ENCODE measurements at places on chromosomes 6 and 20.

DNA sequence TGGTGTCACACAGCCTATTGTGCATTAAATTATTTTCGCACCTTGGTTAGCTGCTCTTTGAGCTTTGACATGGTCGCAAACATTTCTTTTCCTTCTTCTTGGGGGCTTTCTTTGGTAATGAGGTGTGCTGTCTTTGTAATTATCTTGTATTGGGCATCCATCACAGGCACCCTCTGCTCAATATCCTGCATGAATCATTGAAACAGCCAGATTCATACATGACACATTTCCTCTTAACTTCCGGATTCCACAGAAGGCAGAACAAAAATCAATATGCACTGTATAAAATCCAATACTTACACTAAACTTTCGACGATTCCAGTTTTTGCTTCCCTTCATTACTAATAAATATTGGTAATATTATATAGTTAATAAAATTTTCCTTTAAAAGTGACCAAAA, 175.6 kb downstream of the SYNE1 start:
- DNase-seq, result no peak

DNA sequence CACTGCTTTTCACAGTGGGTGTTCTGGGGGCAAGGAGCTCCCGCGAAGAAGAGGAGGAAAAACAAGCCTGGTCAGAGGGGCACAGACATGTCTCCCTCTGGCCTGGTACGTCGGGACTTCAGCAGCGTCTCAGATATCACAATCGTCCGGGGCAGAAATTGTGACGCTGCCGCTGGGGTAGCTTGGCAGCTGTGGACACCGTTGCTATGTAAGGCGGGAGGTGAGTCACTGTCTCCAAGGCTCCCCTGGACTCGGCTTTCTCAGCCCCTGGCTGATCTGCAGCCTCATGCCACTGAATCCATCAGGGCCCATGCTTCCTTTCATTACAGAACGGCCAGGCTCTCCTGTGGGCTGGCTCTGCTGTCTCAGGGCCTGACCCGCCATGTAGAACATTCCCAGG, 98.7 kb downstream of the SULF2 start:
- no peak for DNase-seq

- DNase-seq, result peak; percentile 73
Measured at GRCh38 chr6:90940812-90941481, 354.1 kb upstream of the MAP3K7 start.

DNA sequence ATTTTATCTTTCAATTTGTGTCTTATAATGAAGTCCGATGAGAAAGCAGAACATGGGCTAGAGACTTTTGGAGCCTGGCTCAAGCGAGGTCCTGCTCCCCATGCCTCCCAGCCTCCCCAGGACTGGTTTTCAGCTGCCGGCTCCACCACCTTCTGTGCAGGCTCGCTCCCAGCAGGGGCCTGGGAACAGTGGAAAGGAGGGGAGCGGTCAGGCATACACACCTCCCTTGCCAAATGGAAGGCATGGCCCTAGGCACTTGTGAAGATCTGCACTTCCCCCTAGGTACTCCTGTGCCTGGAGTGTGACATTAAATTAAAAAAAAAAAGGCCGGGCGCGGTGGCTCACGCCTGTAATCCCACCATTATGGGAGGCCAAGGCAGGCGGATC, 4.7 kb upstream of the MOG start:
- no peak for DNase-seq

DNA sequence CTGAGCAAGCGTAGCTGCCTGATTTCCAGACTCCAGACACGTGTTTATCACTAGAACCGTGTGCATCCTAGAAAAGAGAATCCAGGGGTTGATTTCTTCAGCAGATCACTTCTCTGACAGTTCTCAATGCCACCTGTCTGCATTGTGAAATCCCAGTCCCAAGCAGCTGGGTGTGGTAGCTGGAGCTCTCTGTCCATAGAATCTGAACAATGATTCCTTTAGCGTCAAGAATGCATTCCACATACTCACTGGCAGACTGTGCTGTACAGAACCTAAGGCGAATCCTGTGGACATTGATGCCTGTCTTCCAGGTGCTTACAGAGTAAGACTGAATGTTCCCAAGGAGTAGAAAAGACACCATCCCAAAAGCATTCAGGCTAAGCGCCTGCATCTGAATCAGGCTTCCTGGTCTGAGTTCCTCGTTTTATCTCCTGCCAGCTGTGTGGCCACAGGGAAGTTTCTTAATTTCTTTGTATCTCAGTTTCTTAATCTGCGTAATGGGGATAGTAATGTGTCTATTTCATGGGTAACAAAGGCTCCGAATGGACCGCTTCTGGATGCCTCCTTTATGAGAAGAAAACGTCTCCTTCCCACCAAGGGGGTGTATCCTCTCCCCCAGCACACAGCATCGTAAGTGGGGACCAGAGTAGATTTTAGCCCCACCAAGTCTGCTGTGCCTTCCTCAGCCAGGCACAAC, 10.4 kb upstream of the TRAF3IP2 start:
- no peak for DNase-seq

GRCh38 chr6:28393912-28394662, 5.5 kb downstream of the ZSCAN12 start:
- peak; percentile 2 for DNase-seq

GRCh38 chr20:43988451-43988850, 73.8 kb downstream of the TOX2 start:
- DNase-seq, result no peak

GRCh38 chr20:5156675-5157448, 30.1 kb downstream of the CDS2 start:
- no peak for DNase-seq

DNA sequence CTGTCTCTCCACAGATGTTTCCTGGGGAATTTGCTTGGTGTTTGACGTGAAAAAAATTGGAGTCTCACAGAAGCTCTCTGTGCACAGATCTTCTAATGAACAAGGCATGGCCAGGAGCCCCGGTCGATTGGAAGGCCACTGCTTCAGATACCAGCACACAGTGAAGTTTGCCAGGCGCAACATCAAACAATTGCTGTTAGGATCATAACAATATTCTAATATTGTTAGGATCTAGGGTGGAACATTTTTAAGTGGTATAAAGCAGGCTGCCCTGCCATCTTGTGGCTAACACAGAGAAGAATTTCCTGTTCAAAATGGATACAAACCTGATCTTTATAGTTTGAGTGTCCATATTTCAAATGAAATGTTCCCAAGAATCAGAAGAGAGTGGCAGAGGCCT, 64.1 kb downstream of the C6orf118 start:
- DNase-seq, result no peak

GRCh38 chr6:148455225-148455624, 112.6 kb downstream of the SASH1 start:
- no peak for DNase-seq

- DNase-seq, result peak; percentile 89
Measured at GRCh38 chr6:29723666-29724588, 693 bp downstream of the HLA-F start.

GRCh38 chr6:55758156-55758937, 117.0 kb downstream of the BMP5 start:
- no peak for DNase-seq

GRCh38 chr6:102485480-102485879, 1092.0 kb downstream of the GRIK2 start:
- DNase-seq, result no peak

DNA sequence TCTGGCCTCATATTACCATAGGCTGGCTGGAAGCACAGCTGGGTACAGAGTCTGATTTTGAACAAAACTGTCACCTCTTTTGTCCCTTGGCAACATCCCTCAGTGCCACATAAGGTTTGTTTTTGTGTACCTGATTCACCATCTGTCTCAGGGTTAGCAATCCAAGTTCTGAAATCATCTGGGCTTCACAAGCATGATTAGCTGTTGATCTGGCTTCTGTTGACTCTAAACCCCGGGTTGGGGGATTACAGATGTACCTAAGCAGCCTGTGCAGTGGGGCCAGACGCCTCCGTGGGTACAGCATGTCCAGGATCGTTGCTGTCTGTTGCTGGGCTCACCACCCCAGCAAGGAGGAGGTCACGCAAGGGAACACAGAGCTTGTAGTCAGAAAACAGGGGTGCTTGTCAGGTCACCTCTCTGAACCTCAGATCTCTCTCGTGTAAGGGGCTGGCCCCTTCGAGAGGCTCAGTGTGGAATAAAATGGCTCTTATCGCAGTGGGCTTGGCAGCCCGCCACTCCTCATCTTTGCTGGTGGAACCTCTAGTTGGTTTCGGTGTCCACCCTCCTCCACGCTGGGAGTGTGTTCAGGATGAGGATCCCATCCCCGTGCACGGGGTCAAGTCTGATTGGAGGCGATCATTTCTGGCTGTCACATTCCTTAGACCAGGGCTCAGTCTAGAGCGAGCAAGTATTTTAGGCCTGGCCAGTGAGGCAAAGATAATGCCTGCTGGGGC, 39.2 kb upstream of the ZNF831 start:
- no peak for DNase-seq

- DNase-seq, result no peak
Measured at GRCh38 chr6:109456710-109457561, 1.4 kb upstream of the MICAL1 start.

- no peak for DNase-seq
Measured at GRCh38 chr6:34239893-34240292, 3.2 kb downstream of the HMGA1 start.

GRCh38 chr6:1049170-1049569, 262.7 kb upstream of the FOXQ1 start:
- no peak for DNase-seq

DNA sequence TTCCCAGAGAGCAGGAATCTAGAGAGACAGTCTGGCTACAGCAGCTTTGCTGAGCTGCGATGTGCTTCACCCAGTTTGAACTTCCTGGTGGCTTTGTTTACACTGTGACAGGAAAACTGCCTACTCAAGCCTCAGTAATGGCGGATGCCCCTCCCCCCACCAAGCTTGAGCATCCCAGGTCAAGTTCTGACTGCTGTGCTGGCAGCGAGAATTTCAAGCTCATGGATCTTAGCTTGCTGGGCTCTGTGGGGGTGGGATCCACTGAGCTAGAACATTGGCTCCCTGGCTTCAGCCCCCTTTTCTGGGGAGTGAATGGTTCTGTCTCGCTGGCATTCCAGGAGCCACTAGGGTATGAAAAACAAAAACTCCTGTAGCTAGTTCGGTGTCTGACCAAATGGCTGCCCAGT, 91.0 kb upstream of the ESR1 start:
- no peak for DNase-seq

DNA sequence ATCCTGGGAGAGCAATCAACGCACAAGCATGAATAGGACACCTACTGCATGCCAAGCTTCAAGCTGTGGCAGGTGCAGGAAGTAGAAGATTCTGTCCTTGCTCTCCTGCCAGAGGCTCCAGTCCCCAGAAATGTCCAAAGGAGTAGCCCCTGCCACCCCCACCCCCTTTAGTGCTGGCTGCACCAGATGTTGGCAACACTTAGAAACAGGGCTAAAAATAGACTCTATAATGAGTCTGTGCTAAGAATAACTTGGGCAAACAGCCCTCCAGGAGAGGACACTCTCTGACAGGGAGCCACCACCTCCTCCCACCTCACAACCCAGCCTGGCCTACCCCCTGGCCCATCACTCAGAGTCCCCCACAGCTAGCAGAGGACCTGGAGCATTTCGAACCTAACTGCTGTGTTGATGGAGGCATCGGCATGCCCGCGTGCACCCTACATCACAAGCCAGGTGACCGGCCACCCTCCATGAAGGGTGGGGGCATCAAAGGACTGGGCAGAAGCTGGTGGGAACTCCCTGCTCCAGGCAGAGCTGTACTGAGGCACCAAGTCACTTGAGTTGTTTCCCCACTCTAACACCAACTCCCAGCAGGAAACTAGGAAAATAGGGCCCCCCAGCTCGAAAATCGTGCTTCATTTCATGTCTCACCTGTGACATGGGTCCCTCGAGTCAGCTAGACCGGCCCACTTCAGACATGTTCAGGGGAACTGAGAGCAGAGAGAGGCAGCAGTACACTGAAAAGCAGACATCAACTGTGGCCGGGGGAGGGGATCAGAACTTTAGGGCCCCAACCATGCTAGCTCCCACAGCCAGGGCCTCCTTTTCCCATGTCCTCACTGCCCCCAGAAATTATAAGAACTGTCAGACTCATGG, 18.7 kb downstream of the TFEB start:
- DNase-seq, result no peak

GRCh38 chr6:44582930-44583329, 195.4 kb downstream of the CDC5L start:
- no peak for DNase-seq

DNA sequence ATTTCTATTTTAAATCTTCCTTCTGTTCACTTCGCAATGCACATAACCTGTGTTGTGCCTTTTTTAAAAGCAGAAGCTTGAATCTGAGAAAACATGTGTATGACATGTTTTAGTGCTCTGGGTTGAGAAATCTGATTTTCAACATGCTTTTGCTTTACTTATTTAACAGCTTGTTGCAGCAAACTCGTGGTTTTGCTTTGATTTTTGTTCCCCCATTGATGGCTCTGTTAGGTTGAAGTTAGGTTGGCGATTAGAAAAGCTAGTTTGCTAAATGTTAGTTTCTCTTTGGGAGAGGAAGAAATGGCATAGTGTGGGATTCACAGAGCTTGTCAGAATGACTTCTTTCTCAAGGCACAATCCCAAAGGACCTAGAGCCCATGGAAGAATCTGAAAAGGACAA, 170.8 kb downstream of the TMEM242 start:
- no peak for DNase-seq

DNA sequence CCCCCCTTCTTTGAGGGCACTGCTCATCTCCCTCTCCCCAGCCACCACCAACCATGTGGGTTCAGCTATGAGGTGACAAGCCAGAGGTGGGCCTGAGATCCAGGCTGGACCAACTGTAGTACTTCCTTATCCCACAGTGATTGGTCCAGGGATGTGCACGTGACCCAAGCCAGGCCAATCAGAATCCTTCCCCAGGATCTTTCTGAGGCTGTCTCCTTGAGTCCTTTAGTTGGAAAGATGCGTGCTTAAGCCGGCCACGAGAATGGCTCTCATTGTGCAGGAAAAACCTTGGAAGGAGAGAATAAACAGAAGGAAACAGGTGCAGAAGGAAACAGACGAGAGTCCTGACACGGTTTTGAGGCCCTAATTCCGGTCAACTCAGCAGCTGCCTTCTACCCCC, 39.2 kb downstream of the ZC3H12D start:
- no peak for DNase-seq

DNA sequence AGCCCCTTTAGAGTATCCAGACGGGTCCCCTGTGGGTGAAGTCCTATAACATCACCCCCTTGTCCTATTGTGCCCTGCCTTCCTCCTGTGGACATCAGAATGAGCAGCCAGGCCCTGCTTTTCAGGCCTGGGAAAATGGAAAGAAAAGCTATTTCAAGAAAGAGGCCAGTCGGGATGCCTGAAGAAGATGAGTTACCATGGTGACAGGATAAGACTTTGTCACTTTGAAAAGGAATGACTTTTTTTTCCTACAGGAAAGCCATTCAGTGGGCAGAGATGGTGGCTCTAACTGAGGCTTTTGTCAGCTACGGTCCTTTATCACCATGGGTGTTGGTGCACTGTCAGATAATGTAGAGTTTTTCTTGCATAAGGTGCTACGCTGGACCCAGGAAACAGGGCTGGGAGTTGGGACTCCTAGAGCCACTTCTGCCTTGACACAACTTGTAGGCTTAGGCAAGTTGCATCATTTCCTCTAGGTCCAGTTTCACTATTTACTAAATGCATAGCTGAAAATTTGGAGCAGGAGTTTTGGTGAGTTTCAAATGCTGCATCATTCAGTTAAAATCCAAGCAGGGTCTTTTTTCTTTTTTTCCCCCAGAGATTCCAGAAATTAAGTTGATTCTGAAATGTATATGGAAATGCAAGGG, 293.6 kb upstream of the PRND start:
- no peak for DNase-seq

All from CD4-positive, alpha-beta T cell treated with Interleukin-4 for 1 hour (primary cell).